Activated effector memory CD4-positive, alpha-beta T cell treated with Interleukin-2 at 50 U/mL for 16 hours (primary cell): ENCODE measurements at places on chromosomes 3 and 15.

- DNase-seq, result no peak
Observed at GRCh38 chr3:124075753-124076152, 83.8 kb upstream of the ROPN1 start.

DNA sequence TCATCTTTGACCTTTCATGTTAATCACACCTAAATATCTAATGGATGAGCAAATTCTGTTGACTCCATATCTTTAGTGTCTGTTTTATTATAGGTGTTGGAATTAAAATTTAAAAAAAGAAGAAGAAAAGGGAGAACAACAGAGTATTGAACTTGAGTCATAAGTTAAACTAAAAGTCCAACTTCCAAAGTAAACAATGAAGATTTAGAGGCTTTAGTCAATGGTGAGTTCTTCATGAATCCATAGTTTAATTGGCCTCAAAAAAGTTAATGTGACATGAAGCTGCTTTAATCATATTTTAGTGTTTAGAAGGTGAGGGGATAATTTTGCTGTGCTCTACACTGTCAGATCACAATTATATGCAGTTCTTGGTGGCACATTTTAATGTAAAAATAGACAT is 288.2 kb upstream of the RORA start:
- DNase-seq, result no peak

DNA sequence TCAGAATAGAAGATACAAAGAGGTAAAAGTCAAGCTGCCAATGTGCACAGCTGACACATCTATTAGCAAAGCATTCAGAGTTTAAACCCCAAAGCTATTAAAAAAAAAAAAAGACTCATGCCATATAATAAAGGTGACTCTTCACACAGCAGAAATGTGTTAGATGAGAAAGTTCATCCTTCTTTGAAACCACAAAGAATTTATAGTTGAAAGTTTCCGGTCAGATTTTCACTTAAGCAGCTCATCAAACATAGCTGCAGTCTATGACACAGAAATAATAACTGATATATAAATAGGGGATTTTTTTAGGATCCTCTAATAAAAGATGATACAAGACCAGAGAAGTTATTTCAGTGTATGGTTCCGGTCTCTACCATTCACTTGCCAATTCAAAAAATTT is 76.6 kb downstream of the WWTR1 start:
- no peak for DNase-seq

DNA sequence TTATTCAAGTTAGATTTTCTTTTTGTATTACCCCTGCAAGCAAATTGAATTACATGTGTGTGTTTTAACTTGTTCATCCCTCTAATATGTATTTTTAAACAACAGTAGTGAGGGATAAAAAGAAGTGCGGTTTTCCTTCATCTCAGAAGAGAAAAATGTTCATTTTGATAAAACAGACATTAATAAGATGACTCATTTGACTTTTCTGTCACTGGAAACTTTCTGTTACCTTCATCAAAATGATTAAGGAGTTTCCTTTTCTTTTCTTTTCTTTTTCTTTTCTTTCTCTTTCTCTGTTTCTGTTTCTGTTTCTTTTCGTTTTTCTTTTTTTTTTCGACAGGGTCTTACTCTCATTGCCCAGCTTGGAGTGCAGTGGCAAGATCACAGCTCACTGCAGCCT is 53.0 kb downstream of the ECT2 start:
- no peak for DNase-seq

- no peak for DNase-seq
Observed at GRCh38 chr3:27392950-27393679, 23.9 kb upstream of the NEK10 start.

GRCh38 chr3:40731445-40731844 is 206.7 kb downstream of the ZNF621 start:
- no peak for DNase-seq

DNA sequence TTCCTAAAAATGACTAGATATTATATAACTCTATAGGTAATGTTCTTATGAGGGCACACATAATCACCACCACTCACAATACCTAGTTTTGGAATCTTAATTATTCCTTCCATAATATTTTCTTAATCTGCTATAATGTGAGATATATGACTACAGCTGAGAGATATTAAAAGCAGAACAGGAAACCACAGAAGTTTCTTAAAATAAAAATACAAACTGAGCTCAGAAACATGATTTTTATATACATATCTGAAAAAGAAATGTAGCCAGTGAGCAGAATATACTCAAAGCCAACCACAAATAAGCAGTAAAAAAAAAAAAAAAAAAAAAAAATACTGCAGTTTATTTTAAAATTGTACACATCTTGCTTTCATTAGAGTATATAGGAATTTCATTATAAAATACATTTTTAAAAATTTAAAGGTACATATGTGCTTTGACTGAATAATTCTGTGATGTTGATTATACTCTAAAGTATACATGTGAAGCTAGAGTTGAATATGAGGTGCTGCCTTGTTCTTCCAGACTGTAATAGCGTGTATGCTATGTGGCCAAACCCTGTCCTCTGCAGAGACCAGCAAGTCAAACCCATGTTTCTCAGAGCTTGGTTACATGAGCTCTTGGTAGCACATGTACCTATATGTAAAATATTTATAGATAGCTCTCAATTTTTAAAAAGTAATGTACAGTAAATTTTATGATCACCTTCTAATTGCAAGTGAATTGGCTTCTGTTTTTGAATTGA is 175.0 kb downstream of the UBE2E2 start:
- DNase-seq, result no peak

DNA sequence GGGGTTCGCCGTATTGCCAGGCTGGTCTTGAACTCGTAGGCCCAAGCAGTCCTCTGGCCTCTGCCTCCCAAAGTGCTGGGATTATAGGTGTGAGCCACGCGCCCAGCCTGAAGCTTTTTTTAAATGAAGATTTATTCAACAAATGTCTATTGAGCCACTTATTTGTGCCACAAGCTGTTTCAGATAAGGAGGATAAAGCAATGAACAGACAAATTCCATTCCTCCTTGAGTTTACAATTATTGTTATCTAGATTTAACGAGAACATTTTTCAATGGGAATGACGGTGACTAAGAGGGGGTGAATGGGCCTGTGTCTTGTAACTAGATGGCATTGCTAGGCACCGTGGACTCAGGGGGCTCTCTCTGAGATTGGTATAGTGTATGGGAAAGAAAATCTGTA is 10.2 kb downstream of the PPARG start:
- DNase-seq, result no peak

GRCh38 chr15:51265037-51265555 is 73.3 kb downstream of the CYP19A1 start:
- no peak for DNase-seq

GRCh38 chr3:177657243-177657642 is 460.0 kb upstream of the TBL1XR1 start:
- no peak for DNase-seq

GRCh38 chr15:44485880-44486279 is 51.1 kb upstream of the EIF3J start:
- DNase-seq, result no peak
